Activated CD8-positive, alpha-beta memory T cell treated with anti-CD3 and anti-CD28 coated beads, Interleukin-2, amount 50 U/mL, for 4 hours (primary cell): ENCODE measurements at places on chromosomes 12 and 14.

DNA sequence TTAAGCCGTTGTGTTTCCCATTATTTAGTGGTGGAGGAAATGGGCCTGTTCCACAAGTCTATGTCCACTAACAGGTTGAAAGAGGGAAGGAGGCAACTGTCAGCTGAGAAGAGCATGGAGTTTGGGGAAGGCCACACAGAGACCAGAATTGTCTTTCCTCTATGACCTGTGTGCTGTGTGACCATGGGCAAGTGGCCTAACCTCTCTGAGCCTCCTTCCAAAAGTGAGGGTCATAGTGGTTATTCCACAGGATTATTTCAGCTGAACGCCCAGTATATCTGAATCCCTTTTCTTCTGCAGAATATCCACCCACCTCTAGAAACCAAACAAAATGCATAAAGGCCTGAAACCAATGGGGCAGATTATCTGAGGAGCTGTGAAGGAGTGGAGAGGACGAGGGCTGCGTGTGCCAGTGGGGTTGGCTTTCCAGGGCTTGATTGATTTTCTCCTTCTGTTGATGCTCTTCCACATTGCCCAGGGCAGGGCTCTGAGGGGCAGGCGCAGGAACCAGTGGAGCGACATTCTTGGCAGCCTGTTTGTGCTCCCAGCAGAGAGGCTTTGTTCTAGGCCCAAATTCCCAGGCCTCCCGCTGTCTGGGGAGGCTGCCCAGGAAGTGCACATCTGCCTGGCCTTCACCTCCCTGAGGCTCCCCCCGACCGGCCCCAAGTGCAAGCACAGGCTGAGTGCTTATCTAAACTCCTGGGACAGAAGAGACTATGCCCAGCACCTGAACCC is 452.7 kb downstream of the BCL11B start:
- no peak for DNase-seq

GRCh38 chr12:11580125-11580751 is 69.2 kb upstream of the ETV6 start:
- DNase-seq, result no peak

DNA sequence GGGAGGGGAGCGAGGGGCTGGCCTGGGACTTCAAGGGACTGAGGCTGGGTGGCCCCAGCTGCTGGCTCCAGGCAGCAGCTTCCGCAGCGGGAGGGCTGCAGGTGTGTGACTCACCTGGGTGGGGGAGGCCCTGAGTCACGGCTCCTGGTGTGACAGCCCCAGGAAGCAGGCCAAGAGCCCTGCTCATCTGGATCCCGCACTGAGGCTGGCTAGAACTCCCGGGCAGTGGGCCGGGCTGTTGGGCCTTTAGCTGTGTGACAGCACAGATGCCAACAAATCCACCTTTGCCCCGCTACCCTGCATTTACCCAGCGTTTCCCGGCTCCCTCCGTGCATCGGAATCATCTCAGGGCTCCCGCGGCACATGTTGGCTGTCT is 180.0 kb upstream of the PRMT8 start:
- no peak for DNase-seq

- DNase-seq, result peak; percentile 28
Observed at GRCh38 chr12:109999649-109999971, 380 bp downstream of the ANKRD13A start.

DNA sequence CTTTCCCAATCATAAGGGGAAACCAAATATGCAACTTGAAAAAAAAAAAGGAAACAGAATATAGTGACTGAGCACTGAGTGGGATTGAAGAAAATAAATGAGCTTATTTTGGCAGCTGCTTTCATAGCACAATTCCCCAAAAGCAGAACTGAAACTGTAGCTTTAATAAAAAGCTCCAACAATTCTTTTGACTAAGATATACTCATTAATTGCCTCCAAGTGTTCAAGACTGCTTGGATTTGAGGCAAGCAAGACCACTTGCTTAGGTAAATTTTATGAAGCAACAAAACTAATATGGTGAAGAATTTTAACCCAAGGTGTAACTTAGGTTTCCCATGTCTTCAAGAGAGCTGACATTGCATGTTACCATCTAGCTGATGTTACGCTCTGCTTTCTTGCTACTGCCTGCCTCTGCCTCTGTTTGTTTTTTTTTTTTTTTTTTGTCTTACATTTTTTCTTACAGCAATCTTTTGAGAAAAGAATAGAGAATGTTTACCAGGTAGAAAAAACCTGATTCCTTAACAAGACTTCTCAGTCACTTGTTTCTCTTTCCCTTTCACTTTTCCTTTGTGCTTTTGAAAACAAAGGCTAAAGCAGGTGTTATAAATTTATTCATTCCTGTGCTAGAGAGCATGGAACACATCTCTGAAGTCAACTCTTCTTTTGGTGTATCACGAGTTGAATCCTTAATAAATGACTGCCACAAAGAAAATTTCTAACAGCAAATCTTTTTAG is 134.4 kb downstream of the BCAT1 start:
- DNase-seq, result no peak

GRCh38 chr12:131390412-131391334 is 320.2 kb upstream of the SFSWAP start:
- no peak for DNase-seq

GRCh38 chr14:79703209-79703608 is 508.1 kb downstream of the DIO2 start:
- no peak for DNase-seq

- DNase-seq, result no peak
Observed at GRCh38 chr12:14264778-14265177, 100.7 kb upstream of the ATF7IP start.

- DNase-seq, result no peak
Observed at GRCh38 chr12:4506430-4506829, 32.3 kb upstream of the RAD51AP1 start.

- no peak for DNase-seq
Observed at GRCh38 chr12:72075401-72075800, 136.8 kb downstream of the TPH2 start.

DNA sequence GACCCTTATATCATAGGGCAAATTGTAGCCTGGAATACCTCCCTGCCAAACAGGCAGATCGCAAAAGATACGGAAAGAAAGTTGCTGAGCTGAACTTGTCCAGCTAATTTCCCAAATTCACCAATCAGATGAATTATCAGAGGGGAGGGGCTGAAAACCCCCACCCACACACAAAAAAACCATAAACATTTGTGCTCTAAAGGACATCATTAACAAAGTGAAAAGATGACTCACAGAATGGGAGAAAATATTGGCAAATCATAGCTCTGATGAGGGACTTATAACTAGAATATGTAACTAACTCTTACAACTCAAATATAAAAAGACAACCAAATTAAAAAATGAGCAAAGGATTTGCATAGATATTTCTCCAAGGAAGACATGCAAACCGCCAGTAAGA is 36.3 kb downstream of the PTHLH start:
- no peak for DNase-seq

DNA sequence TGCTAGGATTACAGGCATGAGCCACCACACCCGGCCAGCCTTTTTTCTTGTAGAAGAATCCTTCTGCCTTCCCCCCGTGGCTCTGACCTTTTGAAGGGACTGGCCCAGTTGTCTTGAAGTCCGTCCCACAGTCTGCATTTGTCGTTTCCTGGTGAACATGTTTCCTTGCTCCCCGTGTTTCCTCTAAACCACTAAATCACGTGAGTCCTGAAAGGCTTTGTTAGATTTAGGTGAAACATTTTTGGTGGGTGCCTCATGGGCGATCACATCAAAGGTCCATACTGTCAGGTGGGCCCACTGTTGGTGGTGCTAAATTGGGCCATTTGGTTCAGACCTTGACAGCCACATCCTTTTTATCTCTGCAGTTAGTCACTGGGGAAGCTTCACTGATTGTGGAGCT is 26.3 kb downstream of the MLXIP start:
- no peak for DNase-seq

DNA sequence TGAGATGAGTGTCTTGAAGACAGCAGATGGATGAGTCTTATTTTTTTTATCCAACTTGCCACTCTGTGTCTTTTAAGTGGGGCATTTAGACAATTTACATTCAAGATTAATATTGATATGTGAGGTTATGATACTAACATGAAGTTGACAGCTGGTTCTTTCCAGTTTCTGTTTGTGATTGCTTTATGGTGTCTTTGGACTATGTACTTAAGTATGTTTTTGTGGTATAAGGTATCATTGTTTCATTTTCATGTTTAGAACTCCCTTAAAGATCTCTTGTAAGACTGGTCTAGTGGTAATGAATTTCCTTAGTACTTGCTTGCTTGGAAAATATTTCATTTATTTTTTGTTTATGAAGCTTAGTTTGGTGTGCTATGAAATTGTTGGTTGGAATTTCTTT is 550.3 kb upstream of the NOVA1 start:
- no peak for DNase-seq

- DNase-seq, result no peak
Observed at GRCh38 chr14:76499399-76499798, 123.5 kb downstream of the ESRRB start.

DNA sequence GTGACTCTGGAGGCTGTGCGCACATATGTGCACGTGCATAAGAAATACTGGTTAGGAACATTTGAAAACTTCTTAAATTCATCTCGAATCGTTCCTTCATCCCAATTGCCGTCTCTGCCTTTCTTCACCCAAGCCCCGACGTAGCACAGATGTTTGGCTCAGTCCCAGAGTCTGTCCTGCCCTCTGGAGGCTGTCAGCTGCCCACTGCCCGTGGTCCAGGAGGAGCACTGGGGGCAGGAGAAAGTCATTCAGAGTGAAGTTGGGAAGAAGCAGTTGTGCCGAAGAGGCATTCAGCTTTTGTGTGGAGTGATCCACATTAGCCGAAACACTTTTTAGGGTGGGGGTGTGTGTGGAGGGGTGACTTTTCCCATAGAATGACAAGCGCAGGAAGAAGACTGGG is 124.9 kb downstream of the TSPAN9 start:
- no peak for DNase-seq

GRCh38 chr12:90977224-90977623 is 22.2 kb upstream of the CCER1 start:
- DNase-seq, result no peak

GRCh38 chr14:104115131-104115600 is 23.2 kb upstream of the KIF26A start:
- DNase-seq, result peak; percentile 6
